ENCODE measurements at places on chromosomes 11 and 22.

- no peak for DNase-seq
Measured at GRCh38 chr22:47776329-47776728, 1013.9 kb downstream of the TBC1D22A start.

GRCh38 chr11:43930868-43931716, 11.3 kb upstream of the C11orf96 start:
- DNase-seq: peak; percentile 50

DNA sequence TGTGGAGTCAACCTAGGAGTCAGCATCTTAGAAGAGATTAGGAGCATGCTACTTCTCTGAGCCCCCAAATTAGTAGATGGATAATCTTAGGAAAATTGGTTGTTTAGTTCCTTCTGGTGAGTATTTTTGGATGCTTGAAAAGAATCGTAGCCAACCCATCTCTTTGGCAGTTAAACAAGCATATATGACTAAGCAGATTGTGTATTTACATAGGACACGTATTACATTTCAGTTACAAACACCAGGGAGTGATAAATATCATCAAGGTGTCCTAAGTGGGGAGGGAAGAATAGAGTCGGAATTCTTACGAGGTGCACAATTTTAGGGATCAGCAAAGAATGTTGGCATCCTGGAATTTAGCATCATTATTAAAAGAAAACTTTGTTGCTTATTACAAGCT, 13.5 kb downstream of the PLET1 start:
- no peak for DNase-seq

GRCh38 chr22:49659924-49660315, 167.8 kb downstream of the BRD1 start:
- no peak for DNase-seq

DNA sequence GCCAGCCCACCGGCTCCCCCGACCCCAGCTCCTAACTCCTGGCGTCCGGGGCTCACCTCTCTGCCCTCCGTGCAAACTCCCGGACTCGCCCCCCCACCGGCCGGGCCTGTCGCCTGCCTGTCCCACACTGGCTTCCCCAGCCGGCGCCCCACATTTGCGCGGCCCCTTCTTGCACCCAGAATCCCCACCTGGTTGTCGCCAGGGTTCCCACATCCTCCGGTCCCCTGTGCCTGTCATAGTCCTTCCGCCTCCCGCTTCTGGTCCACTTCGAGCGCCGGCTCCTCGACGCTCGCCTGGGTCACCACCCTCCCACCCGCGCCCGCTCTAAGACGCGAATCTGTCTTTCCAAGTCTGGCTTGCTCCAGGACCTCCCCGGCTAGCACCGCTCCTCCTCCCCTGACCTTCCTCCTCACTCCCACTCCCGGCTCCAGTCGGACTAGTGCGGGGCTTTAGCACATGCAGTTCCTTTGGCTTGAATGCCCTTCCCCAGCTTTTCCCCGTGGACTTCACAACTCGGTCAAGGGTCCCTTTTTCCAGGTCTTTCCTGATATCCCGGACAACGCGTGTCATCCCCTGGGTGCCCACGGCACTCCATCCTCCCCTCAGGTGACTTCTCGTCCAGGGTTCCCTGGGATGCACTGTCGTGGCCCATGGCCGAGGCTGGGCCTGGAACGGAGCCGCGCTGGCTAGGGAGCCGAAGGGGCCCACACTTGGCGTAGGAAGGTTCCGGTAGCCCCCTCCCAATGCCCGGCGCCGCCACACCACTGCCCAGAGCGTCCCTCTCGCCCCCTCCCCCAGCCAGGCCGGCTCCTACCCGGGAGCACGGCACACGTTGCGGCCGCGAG, 635 bp downstream of the SCARF2 start:
- peak; percentile 18 for DNase-seq

DNA sequence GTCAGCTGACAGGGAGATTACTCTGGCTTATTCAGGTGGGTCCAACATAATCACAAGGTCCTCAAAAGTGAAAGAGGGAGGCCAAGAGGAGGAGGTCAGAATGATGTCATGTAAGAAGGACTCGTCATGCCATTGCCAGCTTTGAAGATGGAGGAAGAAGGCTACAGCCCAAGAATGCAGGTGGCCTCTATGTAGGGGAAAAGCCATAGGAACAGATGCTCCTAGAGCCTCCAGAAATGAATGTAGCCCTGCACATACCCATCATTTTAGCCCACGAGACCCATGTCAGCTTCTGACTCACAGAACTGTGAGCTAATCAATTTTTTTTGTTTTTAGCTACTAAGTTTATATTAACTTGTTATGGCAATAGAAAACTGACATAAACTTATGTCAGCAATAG, 171.1 kb downstream of the DBX1 start:
- DNase-seq: no peak

- DNase-seq: no peak
Measured at GRCh38 chr11:61109671-61110070, 7.4 kb downstream of the CD5 start.

- peak; percentile 77 for DNase-seq
Measured at GRCh38 chr22:17972385-17973191, 51.8 kb downstream of the MICAL3 start.

DNA sequence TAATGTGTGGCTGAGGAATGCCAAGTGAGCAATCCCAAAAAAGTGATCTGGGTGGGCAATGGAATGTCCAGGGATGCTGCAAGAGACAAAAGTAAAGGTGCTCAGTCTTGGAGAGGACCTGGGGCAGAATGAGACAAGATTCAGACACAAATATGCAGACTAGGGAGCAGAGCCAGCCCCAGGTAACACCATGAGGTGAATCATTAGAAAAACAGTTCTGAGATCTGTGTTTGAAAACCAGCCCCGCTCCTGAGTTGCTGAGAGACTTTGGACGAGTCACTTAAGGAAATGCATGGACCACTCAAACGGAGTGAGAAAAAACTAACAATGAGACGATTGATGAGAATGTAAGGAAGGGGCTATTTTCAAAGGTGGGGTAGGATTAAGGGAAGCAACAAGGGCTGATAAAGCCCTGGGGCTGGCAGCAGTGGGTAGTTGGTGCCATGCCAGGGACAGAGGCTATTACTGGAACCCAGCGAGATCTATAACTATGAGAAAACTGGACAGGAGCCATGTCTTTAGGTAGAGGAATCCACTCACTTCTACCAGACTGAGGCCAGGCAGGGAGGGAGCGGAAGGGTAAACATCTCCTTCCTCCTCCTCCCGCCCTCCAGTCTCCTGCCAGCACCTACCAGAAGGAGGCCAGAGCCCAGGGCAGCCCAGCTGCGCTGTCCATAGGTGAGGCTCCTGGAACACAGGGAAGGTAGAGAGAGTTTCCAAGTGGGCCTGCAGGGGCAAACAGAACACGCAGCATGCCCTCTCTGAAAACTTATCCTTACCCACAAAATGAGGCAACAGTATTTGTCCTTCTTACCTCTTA, 130.4 kb upstream of the TEAD1 start:
- DNase-seq: no peak

DNA sequence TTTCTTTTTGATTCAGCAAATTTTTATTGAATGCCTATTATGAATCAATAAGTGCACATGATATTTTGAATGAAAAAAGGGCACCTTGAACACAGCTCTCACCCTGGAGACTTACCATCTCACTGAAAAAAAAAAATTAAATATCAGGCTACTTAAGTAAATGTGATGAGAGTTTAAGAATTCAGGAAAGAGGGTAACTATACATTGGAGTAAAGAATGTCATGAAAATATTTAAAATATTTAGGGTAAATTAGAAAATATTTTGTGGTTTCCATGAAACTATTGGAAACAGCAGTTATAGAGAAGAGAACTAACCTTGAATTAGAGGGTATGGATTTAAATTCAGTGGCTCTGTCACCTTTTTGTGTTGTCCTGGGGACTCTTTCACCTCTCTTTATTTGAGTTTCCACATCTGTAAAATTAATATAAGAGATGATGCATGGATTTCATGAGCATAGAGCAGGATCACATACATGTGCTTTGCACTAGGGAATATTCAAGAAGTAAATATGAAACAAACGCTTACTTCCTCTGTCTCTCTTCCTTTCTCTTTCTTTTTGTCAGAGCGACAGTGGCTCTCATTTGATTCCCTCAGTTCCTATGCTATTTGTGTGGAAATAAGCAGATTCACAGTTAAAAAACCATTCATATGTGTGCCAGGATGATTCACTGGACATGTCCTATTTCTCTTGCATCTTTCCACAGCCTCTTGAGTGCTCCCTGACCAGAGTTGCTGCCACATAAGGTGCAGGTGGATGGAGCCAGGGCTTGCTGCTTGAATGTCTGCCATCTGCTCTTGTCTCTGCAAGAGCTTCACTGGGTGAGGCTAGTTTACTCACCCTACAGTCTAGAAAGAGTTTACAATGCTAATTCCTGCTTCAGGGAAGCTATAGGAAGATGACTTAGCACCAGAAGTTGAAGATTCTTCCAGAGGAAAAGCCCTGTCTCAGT, 533.1 kb downstream of the ETS1 start:
- peak; percentile 22 for DNase-seq

GRCh38 chr22:44225091-44225689, 44.5 kb downstream of the PARVG start:
- no peak for DNase-seq

GRCh38 chr11:88348870-88349269, 11.3 kb upstream of the CTSC start:
- no peak for DNase-seq

DNA sequence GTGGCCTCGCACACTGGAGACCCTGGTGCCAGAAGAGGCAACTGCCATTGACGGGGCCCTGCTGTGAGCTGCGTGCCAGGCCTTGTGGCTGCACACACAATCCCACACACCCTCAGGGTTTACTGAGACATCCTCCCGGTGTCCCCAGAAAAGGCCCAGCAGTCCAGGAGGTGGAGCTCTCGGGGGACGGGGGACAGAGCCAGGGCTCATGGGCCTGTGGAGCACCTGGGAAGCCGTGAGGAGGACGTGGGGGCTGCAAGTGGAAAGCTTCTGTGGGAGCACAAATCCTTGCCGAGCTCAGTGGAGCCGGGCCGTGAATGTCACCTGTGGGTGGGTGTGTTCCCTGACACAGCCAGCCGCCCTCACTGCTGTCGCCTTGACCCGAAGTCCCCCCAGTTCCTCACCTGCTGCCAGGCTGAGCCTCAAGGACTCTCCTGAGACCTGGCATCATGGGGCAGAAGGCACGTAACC, 609.7 kb downstream of the TBC1D22A start:
- DNase-seq: no peak

DNA sequence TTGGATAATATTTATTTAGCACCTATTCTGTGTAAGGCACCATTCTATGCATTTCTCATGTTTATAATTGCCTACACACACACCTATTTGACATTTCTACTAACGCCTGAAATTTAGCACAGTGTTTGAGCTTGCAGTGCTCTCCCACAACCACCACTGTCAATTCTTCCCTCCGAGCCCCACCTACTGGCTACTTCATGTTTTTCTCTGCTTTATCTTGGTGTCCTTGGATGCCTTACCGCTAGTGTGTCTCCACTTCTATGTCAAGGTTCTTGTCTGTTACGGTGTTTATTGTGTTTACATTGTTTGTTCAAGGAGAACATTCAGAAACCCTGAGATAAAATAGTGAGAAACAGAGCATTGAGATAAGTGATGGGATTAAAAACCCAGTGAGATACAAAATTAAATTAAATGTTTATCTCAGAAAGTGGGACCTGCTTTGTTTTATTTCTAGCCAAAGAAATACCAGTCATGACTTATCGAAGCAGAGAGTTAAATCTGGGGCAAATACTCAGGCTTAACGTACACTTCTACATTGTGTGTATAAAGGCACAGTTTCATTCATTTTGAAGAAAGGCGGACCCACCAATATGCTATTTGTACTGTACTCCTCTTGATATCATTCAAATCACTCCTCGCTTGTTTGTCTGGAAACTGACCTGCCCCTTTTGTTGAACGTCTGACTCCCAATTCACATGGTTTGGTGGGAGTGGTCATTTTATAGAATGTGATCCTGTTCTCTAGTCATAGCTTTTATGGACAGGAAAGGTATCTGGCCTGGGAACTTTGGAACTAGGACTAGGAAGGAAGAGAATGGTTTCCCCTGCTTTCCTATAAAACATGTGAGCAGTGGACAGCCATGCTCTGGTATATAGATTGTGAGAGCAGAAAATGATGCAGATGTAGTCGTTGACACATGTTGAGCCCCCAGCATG, 39.2 kb upstream of the SLC36A4 start:
- DNase-seq: peak; percentile 39

DNA sequence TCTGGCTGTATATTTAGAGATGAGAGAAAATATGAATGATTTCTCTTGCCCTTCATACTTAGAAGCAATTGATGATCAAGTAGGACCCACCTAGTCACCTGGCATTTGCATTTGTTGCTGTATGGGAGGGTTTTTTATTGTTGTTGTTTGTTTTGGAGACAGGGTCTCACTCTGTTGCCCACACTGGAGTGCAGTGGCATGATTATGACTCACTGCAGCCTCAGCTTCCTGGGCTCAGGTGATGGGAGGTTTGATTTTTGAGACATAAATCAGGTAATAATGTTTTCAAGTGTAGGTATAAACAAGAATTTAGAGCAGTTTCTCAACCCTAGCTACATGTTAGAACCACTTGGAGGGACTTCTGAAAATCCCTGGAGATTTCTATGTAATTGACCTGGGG, 63.0 kb downstream of the TNRC6B start:
- DNase-seq: no peak

Data from LHCN-M2 (cell line).